ENCODE measurements at places on chromosomes 12 and 14. TPM values are rescaled to one million over a fixed set of nuclear protein-coding genes. Genes with fewer than 3 reads are reported as not detected.

INHBC gene
- total RNA-seq: 0.36 TPM

CLECL1 gene
- 106 TPM for total RNA-seq

DBX2 gene
- not detected for total RNA-seq

ACAD10 gene
- 33.1 TPM for total RNA-seq

HOMEZ gene
- 16.5 TPM for total RNA-seq
